Activated CD4-positive, alpha-beta T cell treated with anti-CD3 and anti-CD28 coated beads, Interleukin-2, amount 50 U/mL, for 1 hour (primary cell): ENCODE measurements at places on chromosomes 3 and 15.

DNA sequence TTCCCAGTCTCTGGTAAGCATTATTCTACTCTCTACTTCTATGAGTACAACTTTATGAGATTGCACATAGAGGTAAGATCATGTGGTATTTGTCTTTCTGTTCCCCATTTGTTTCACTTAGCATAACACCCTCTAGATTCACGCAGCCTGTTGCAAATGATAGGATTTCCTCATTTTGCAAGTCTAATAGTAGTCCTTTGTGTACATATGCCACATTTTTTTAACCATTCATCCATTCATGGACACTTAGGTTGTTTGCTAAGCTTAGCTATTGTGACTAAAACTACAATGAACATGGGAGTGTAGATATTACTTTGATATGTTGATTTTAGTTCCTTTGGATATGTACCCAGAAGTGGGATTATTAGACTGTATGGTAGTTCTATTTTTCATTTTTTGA lies 717.9 kb upstream of the ALCAM start:
- no peak for DNase-seq

- DNase-seq, result no peak
These were observed 47.8 kb downstream of the CCDC54 start for GRCh38 chr3:107425033-107425432.

- DNase-seq, result no peak
These were observed 48.1 kb downstream of the CFAP20DC start for GRCh38 chr3:59001675-59002074.

GRCh38 chr3:151347432-151347831 lies 18.1 kb upstream of the P2RY13 start:
- no peak for DNase-seq

- DNase-seq, result no peak
These were observed 61.6 kb upstream of the EIF1B start for GRCh38 chr3:40247714-40248454.
